ENCODE measurements at places on chromosomes 7 and 10.

- no peak for DNase-seq
These were observed 1.0 kb upstream of the PLAC9 start for GRCh38 chr10:80131499-80131901.

- DNase-seq, result no peak
These were observed 14.9 kb downstream of the YWHAG start for GRCh38 chr7:76343931-76344321.

DNA sequence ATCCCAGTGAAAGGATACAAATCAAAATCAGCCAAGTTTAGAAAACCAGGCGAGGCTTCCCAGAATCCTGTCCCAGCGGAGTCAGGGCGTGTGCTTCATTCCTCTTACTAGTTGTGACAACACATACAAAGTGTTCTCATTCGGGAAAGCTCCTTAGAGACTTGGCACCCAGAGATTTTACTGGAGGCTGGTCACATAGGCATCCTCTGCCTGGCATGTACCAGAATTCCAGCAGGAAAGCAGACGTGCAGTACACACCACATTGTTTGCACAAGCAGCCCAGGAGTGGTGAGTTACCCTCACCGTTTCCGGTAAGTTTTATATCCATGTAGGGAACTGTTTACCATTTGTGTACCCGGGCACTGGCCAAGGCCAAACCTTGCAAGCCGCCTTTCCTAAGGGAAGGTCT is 34.9 kb downstream of the MMRN2 start:
- DNase-seq, result no peak

- DNase-seq, result no peak
These were observed 109.3 kb upstream of the TCERG1L start for GRCh38 chr10:131420867-131421266.

DNA sequence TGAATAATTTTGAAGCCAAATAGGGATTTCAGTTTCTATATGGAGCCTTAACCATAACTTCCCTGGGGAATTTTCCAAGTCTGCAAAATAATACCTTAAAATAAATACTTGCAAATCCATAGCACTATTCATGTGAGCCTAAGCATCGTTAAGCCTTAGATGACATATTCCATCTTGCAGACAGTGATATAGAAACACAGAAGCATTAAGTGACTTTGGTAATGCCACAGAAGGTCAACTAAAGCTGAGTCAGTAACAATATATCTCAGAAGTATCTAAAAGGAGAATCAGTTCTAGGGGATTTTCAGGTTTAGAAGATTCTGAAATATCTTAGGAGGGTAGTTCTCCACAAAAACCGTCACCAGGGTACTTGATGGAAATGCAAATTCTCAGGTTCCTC is 163.4 kb upstream of the COL1A2 start:
- DNase-seq, result no peak

GRCh38 chr7:16001477-16001876 is 315.0 kb upstream of the MEOX2 start:
- DNase-seq, result no peak

DNA sequence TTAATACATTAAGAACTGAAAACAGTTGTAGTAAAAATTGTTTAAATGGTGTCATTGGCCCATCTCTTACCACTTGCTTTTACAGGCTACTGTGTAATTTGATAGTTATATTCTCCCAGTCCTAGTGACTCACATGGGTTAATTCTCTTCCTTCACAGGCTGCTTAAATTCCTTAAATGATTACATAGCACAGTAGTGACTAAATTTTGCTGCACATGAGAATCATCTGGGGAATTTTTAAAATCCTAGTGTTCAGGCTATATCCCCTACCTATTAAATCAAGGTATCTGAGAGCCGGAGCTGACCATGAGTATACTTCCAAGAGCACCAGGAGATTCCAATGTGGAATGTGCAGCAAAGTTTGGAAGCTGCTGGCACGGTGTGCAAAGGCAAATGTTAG is 45.3 kb upstream of the ZNF800 start:
- no peak for DNase-seq

DNA sequence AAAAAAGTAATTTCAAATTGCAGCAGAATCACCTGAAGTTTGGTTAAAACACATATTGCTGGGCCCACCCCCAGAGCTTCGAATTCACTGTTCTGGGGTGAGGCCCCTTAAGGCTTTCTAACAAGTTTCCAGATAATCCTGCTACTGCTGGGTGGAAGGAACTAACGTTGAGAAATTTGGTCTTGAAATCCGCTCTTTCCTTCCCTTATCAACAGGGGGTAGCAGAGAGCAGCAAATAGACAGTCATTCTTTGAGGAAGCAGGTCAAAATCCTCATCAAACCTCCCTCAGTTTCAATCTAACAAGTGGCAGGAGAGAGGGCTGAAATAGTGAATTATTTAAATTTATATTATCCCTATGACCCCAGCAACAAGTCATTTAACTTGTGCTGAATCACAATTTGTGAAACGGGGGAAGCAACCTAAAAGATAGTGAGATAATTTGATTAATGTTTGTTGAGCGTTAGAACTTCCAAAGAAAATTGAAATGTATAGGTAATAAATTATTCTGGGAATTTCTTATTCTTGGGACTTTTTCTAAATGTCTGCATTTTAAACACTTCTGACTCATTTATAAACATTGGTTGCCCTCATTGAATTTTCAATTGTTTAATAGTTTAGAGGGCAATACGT is 21.7 kb upstream of the MALSU1 start:
- peak; percentile 77 for DNase-seq

DNA sequence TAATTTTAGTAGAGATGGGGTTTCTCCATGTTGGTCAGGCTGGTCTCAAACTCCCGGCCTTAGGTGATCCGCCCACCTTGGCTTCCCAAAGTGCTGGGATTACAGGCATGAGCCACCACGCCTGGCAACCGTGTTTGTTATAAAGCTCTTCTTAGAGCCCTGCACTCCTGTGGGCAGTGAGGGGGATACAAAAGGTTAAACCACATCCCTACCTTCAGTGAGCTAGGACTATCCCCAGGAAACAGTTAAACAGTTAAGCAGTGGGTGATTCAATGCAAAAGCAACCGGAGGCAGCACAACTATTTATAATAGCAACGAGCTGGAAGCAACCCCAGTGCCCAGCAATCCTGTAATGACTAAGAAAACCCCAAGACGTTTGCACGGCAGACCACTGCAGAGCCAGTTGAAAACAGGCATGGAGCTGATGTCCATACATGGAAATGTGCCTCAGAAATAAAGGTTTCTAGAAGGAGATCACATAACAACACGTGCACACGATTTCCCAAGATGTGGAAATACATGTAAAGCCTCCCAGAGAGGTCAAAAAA is 107.2 kb upstream of the LYZL2 start:
- DNase-seq, result no peak

DNA sequence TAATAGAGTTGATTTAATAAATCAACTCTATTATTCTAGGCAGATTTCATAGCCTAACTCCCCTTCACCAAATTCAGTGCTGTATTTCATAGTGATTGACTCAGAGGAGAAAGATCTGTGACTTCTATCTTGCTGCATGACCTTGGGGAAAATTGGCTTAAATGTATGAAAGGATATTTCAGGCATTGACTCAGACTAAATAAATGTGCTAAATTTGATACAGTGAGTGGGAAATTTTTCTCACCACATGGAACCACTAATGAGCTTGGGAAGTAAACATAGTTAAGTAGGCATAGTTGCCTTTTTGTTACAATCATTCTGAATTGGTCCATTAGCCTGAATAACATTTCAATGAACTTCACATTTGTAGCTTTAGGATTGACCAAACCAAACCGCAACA is 89.0 kb upstream of the PRPS1L1 start:
- DNase-seq, result no peak

- peak; percentile 10 for DNase-seq
These were observed 4.8 kb downstream of the ANK3 start for GRCh38 chr10:60384708-60385398.

DNA sequence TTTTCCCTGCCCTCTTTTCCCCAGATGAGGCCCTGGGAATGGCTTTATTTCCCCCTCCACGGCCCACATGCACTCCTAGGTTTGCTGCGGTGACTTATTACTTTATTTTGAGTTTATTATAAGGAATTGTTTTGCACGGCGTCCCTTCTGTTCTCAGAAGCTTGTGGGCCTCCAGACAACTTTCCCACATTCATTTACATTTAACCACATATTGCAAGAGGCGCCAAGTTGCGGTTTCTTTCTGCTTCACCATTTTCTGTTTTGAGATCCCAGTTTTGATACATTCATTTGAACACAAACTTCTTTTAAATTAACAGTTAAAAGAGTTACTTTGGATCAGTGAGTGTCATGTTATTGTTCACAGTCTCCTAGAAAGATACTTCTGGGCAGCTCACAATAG is 532.5 kb upstream of the MGMT start:
- no peak for DNase-seq

DNA sequence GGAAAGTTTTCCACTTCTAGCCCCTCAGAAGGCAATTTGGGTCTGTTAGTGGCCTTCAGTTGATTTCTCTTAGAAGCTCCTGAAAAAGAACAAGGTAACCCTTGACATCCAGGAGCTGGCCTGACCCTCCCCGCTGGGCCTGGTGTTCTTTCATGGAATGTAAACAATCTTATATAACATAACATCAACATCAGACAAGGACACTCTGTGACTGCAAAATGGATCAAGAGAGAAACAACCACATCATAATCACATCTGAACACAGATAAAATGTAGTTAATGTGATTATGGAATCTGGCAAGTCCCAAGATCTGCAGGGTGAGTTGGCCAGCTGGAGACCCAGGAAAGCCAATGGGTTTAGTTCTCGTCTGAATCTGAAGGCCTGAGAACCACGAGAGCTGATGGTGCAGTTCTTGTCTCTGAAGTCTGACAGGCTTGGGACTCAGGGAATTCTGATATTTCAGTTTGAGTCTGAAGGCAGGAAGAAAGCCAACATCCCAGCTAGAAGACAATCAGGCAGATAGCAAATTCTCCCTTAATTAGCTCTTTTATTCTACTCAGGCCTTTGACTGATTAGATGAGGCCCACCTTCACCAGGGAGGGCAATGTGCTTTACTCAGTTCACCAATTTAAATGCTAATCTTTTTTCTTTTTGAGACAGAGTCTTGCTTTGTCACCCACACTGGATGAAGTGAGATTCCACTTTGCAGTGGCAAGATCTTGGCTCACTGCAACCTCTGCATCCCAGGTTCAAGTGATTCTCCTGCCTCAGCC is 91.4 kb upstream of the NAMPT start:
- no peak for DNase-seq

DNA sequence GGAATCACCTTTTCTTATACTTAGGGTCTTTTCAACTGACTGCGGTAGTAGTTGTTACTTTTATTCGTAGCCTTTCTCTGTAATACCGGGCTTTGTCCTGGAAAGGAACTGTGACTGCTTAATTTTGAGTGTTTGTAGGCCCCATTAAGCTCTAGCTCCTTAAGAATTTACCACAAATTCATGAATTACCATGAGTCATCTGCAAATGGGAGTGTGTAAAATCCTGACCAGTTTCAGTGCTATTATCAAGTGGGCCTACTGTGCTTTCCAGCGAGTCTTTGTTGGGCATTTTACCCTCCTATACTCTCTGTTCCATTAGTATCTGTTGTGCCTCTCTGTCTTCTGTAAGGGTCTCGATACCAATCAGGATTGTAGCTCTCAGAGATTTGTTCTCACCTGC is 49.7 kb downstream of the ZMYND11 start:
- DNase-seq, result no peak

- DNase-seq, result peak; percentile 17
These were observed at the start of gene PNLIPRP2 for GRCh38 chr10:116620423-116621400. Gene PNLIPRP2, plus strand, starts transcription at chr10:116620953.

DNA sequence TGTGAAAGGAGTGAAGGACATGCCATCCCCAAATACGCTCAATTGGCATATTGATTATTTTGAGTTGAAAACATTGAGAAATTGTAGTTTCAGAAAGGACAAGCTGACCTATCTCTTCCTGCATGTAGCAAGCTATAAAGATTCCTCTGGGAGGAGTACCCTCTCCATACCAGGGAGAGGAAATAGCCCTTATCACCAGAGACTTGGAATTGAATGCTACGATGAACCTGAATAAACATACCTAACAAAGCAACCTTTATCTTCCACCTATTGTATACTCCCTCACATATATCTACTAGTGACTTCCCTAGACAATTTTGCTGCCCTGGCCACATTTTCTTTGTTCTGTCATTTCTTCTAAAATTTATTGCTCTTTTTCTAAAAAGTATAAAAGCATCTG is 150.2 kb upstream of the EEPD1 start:
- no peak for DNase-seq
